ENCODE measurements at places on chromosomes 3 and 15.

DNA sequence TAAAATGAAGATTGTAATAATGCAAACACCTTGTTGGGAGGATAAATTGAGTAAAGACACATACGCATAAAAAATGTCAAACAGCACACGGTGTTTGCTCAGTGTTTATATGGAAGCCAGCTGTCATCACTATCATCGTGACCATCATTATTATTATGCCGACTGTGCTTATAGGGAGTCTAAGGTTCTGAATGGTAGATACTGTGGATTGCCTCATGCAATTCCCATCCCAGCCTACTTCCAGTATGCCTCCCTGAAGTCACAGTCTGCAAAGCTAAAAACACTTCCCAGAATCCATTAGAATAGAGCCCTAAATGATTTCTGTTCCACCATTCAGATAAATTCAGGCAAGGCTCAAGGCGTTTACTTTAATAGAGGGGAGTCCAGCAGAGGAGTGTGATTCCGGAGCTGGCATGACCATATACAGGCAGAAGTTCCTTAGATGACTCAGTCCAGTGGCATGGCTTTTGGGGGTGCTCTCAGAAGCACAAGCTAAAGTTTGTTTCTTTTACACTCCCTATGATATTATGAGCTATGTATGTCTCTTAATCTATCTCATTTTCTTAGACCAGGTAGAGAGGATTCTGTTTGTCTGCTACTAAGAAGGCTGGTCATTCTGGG lies 148.7 kb downstream of the MEX3B start:
- H3K4me1 ChIP-seq: no peaks in the 10 kb centered on the region
- peak; percentile 69 for ATAC-seq
- no peak overlapping the region for H3K27ac ChIP-seq
- no peak overlapping the region for H3K4me3 ChIP-seq
- H3K27me3 ChIP-seq: no peaks in the 10 kb centered on the region

DNA sequence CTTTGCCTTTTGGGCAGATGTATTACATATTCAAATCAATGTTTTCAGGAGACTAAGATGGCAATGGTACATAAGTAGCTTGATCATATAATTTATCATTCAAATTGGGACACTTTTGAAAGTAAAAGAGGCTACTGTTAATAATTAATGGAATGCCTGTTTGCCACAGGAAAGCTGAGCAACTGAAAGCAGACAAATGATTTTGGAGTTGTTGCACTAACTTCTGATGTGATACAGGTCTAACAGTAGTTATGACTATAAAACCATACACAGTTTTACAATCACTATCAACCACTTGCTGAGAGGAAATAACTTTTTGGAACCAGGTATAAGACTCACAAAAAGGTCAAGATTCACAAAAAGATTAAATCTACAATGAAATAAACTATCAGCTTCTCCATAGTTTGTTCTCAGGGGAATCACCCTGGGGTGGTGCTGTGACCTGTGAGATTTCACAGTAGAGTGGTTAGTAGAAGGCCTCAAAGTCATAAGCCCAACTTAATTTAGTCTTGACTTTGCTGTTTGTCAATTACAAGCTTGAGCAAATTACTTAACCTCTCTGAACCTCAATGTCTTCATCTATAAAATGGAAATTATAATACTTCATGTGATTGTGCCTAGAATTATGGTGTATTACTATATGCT lies 42.7 kb downstream of the HHLA2 start:
- no peak overlapping the region for H3K4me3 ChIP-seq
- no peaks in the 10 kb centered on the region for H3K27me3 ChIP-seq
- no peaks in the 10 kb centered on the region for H3K36me3 ChIP-seq
- no peak overlapping the region for H3K27ac ChIP-seq

GRCh38 chr15:77921664-77922063 lies 155.8 kb downstream of the TBC1D2B start:
- no peak for ATAC-seq
- H3K4me3 ChIP-seq: no peak overlapping the region
- H3K27ac ChIP-seq: no peak overlapping the region
- no peaks in the 10 kb centered on the region for H3K36me3 ChIP-seq

GRCh38 chr15:31444844-31445243 lies 118.2 kb downstream of the KLF13 start:
- no peaks in the 10 kb centered on the region for H3K36me3 ChIP-seq
- no peak overlapping the region for H3K27ac ChIP-seq
- peaks cover 22% of the 10 kb centered on the region for H3K4me1 ChIP-seq

DNA sequence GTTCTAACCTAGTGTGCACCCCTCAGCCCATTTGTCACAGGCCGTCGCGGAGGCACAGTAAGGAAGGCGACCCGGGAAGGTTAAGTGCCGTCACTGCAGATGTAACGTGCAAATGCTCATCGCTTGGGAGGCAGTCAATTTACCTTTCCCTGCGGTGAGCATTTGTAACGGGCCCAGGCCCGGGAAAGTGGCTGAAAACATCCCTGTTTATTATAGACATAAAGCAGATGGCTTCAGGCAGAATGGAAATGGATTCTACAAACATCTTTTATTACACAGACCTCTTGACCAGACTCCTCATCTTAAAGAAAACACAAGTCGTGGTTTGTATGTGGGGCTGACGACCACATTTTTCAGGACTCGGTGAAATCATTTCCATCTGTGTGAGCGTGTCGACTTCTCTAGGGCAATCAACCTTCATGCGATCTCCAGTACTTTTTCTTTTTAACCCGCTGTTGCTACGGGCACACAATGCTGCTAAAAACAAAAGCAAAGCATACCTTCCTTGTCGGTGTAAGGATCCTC lies 43.6 kb downstream of the NMNAT3 start:
- no peaks in the 10 kb centered on the region for H3K4me1 ChIP-seq
- H3K27ac ChIP-seq: no peak overlapping the region
- ATAC-seq: no peak
- H3K4me3 ChIP-seq: no peak overlapping the region
- H3K27me3 ChIP-seq: no peaks in the 10 kb centered on the region
- H3K36me3 ChIP-seq: peaks cover 20% of the 10 kb centered on the region

Data from gastroesophageal sphincter (tissue), 4 donors.